T follicular helper cell (primary cell): ENCODE measurements at places on chromosomes 6 and 20.

DNA sequence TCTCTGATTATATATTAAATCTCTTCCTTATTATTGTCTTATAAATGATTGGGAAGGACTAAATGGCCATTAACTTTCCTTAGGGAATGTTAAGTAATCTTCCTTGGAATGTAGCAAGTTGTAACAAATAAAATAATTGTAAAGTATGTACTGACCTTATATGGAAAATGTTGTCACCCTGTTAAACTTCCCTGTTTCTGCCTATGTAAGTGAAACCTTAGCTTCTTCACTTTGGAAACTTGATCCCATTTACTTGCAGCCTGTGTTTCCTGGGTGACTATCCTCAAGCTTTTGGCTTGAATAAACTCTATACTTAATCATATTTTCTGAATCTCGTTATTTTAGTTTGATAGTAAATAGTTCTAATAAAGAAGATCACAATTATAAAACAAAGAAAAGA is 519.5 kb upstream of the PTCHD4 start:
- no peak for DNase-seq

- no peak for DNase-seq
Observed at GRCh38 chr20:7269452-7269851, 502.0 kb downstream of the BMP2 start.

DNA sequence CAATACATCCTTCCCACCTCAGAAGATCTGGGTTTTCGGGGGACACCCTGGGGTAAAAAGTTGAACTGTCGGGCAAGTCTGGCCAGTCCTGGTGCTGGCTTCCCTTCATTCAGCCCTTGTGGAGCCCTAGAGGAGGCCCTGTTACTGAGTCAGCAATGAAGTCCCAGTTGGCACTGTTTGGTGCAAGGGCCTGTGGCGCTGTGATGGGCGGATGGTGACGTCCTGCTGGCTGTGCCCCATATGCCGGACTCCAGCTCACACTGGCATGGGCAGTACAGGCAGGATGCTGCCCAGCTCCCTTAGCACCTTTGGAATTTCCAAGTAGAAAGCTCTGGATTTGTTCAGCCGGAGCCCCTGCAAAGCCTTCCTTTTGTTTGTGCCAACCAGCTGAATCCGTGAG is 186.2 kb upstream of the PMEPA1 start:
- DNase-seq: no peak

DNA sequence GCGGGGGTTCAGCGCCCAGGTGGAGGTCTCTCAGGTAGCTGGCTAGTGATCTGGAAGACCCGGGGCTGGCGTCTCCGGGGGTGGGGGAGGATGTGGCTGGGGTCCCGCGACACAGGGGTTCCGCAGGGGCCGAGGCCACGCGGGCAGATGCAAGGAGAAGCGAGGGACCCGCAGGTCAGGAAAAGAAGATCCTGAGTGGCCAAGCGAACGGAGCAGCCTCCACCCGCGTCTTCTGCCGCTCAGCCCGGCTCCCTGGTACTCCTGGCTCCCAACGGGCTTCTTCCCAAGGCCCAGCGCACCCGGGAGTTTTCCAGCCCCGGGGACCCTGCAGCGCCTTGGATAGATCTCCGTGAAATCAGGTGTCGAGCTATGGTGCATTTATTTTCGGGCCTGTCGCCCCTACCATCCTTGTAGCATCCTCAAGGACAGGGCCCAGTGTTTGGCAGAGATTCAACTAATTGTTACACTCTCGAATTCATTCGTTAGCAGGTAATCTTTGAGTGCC is 682 bp upstream of the CHD6 start:
- DNase-seq: no peak

- no peak for DNase-seq
Observed at GRCh38 chr6:93902517-93902916, 483.2 kb upstream of the EPHA7 start.

DNA sequence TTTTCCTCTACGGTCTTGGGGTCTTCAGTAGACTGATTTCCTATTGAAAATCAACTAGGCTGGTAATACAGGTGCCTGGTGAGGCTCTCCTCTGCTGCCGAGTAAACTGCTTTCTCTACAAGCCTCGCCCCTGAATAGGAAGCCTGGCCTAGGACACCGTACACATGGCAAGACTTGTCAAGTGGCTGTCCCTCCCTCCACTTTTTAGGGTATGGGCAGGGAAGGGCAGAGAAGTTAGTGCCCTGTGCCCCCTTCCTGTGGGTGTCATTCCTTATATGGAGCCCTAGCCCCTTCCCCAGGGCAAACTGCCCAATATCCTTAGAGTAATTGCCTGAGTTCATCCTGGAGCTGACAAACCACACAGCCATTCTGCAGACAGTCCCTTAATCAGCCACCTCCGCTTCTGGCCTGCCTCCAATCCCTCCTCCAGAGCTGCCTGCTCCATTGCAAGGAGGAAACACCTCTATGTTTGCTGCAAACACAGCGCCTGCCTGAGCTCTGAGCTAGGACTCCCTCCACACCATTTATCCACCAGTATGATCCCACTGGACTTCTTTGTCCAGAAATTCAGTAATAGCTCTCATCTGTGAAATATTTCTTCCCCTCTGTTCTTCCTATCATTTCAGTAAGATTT is 93.1 kb downstream of the CHD6 start:
- no peak for DNase-seq

DNA sequence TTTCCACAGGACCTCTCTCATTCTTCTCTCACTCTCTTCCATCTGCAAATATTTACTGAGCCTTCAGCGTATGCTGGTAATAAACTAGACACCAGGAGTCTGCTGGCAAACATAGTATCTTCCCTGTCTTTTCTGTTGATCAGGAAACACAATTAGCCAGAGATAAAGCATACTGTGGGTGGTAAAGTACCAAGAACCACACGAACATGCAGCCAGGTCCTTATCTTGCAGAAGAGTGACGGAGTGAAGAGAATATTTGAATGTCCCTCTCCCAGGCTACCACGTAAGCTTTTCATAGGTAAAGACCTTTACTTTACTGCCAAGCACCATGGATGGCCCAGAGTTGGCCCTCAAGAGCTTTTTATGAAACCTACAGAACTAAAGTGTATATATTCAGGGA is 13.3 kb downstream of the FHL5 start:
- no peak for DNase-seq

- DNase-seq: no peak
Observed at GRCh38 chr6:145669627-145670034, 65.7 kb downstream of the EPM2A start.

DNA sequence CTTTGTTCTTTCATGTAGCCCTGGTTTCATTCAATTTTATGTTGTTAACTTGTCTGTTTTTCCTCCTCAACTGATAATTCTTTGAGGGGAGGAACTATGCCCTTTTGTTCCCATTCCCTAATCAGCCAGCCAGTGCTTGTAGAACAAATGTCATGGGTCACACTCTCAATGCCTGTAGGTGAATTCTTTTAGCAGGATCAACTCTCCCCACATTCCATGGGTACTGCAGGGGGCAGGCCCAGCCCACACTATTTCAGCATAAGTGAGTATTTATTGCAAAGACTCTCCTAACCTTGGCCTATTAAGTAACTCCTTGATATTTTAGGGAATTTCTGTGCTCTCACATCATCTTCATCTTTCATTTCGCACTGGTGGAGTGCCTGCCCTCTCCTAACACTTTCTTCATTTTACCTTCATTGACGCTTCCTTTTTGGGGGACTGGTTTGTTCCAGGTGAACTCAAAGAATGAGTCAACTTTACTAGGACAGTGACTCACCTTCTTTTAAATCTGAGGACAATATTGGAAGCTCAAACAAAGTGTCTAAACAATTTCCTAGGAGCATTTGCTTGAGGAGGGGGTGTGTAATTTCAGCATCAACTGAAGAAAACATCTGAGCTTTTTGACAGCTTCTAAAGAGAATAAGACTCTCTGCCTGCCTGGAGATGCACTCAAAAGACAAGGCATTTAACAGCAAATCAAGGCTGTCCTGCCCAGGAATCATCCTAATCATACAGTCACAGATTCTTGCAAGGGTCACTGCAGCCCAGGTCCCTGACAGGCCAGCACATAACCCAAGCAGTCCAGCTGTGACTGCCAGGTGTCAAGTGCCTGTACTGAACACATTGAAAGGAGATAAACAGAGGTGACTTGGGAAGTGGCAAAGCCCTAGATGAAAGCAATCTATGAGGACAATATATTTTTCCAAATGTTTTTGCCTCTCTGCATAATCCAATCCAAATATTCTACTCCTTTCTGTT is 263.9 kb upstream of the PRND start:
- DNase-seq: no peak
